ENCODE measurements at places on chromosomes 3 and 15.

- DNase-seq: no peak
Observed at GRCh38 chr3:80366808-80367548, 599.2 kb upstream of the ROBO1 start.

- DNase-seq: no peak
Observed at GRCh38 chr3:159273070-159273469, 471.2 kb downstream of the MFSD1 start.

GRCh38 chr3:192825216-192825615 lies 92.4 kb downstream of the MB21D2 start:
- no peak for DNase-seq

DNA sequence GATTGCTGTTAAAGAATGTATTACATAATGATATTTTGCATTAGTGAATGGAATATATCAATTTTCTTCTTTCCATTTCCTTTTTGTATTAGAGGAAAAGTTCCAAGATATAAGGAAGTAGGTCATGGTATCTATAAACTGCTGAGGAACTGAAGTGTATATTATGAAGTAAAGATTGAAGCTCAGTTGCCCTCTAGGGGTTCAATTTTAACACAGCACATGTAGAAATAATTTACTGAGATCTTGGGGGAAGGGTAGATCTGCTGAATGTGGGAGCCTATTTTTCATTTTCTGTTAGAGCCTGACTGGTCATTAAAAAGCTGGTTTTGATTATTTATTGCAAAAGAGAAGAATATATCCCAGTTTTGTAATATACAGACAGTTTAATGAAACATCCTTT lies 45.2 kb downstream of the CMC1 start:
- DNase-seq: no peak

- no peak for DNase-seq
Observed at GRCh38 chr3:15997274-15997943, 177.1 kb upstream of the GALNT15 start.

GRCh38 chr3:179260949-179261765 lies 10.2 kb upstream of the KCNMB3 start:
- peak; percentile 83 for DNase-seq

DNA sequence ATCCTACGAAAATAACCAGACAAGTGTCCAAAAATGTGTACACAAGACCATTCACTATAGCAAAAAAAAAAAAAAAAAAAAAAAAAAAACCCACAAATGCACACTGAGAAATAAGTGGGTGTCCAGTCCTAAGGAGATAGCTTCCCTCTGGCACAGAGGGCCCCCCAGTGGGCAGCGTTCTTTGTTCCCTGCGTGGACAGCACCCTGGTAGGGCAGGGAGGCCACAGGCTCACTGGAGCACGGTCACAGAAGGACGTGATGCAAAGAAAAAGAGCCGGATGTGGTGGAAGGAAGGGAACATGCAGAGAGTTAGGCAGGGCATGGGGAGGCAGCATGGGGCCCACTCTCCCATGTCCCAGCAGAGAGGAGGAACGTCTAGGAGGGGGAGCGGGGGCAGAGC lies 210.7 kb upstream of the NSMCE3 start:
- DNase-seq: no peak

GRCh38 chr3:120604784-120605183 lies 8.6 kb downstream of the NDUFB4 start:
- DNase-seq: no peak

DNA sequence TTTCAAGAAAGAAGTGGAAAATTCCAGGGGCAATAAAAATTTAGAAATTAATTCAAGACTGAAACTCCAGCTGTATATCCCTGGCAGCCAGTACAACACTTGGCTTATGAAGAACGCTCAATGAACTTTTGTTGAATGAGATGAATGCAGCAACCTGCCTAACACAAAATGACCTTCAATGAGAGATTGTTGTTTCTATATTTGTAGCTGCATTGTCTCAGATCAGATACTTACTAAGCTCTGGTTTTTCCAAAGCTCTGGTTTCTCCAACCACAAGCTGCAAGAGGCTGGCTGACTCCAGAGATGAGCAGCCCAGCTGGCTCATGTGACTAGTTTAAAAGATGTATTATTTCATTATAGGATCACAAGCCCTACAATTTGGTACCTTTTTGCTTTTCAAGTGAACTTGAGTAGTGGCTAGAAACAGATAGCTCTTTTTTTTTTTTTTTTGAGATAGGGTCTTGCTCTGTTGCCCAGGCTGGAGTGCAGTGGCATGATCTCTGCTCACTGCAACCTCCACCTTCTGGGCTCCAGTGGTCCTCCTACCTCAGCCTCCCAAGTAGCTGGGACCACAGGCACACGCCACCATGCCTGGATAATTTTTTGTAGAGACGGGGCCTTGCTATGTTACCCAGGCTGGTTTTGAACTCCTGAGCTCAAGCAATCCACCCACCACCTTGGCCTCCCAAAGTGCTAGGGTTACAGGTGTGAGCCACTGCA lies 57.4 kb downstream of the UMPS start:
- DNase-seq: no peak

- no peak for DNase-seq
Observed at GRCh38 chr3:33166095-33166494, 52.3 kb downstream of the CRTAP start.

DNA sequence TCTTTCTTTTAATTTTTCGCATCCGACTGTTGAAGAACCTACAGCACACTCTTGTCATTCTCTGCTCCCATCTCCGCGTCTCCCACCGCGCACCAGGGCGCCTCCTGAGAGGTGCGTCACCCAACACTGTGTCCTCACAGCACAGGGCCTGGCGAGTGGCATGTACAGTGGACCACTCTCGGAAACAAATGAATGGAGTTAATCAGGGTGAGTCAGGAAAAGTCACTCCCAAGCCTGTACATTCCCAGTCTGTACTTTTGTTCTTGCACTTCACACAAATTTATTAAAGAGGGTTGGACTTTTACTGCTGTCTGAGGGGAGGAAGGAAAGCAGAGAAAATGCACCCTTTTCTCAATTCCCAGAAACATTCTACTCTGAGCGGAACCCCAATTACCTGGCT lies 625 bp downstream of the COL6A6 start:
- no peak for DNase-seq

- DNase-seq: no peak
Observed at GRCh38 chr3:157582637-157582973, 79.4 kb upstream of the VEPH1 start.

- DNase-seq: no peak
Observed at GRCh38 chr3:190165253-190165652, 44.6 kb upstream of the P3H2 start.

DNA sequence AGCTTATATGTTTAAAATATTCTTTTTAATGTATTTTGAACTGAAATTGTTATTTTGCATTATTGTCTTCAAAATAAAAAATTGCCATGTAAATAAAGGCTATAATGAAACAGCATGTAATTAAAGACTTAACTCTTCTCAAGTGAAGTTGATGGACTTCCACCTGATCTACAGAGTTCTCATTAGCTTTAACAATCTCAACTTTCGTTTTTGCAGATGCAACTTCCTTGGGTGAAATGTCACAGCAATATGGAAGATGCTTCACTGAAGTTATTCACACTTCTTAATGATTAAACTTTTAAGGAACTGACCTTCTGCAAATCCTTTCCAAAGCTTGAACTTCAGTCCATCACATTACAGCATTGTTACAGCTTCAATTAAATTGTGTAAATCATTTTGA lies 63.6 kb downstream of the OSTN start:
- DNase-seq: no peak

DNA sequence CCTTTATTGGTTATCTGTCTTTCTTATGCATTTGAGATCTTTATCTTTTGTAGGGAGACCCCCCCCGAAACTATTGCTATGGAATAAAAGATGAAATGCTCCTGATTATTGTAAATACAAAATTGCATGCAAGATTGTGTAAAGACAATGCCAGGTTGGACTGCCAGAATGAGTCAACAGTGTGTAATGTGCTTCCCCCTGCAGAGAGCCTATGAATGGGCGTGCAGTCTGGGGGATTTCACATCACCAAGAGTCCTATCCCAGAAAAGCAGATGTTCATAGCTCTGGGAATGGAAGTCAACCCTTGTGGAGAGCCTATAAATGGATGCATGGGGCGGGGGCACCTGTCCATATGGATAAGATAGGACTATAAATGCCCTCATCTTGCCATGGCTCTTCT lies 584.3 kb downstream of the NSUN3 start:
- DNase-seq: no peak

- peak; percentile 39 for DNase-seq
Observed at GRCh38 chr3:192130534-192131132, 596.7 kb downstream of the FGF12 start.

GRCh38 chr15:31084176-31084575 lies 17.3 kb downstream of the TRPM1 start:
- no peak for DNase-seq

DNA sequence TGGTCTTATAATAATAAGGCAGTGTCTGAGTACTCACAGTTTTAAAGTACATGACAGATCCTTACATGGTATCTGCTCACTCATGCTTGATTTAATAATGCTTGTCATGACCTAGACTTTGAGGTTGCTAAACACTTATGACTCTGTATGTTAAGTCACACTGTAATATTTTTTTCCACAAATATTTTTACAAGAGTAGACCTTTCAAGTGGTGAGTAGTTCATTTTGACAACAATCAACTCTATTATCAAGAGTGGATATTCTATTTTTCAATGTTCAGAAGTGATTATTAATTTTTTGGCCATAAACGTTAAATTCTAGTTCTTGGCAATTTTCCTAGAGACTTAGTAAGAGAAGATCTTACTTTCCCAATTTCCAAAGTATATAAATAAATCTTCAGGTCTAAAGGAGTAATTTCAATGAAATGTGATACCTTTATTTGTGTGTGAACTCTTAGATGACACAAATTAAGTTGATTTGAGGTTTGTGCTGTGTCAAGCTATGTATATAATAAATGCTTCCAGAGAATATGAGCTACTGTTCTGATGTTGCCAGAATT lies 104.5 kb downstream of the NLGN1 start:
- DNase-seq: no peak

GRCh38 chr3:16512435-16513140 lies 911 bp downstream of the RFTN1 start:
- DNase-seq: peak; percentile 77

- DNase-seq: no peak
Observed at GRCh38 chr3:52880047-52880446, 17.3 kb downstream of the STIMATE start.

GRCh38 chr3:149999421-149999820 lies 28.7 kb upstream of the PFN2 start:
- no peak for DNase-seq

GRCh38 chr15:101531170-101531569 lies 41.7 kb upstream of the PCSK6 start:
- DNase-seq: no peak

- DNase-seq: no peak
Observed at GRCh38 chr15:78599189-78599588, 21.6 kb downstream of the CHRNA3 start.

GRCh38 chr3:75042941-75043340 lies 428.5 kb upstream of the CNTN3 start:
- DNase-seq: no peak

DNA sequence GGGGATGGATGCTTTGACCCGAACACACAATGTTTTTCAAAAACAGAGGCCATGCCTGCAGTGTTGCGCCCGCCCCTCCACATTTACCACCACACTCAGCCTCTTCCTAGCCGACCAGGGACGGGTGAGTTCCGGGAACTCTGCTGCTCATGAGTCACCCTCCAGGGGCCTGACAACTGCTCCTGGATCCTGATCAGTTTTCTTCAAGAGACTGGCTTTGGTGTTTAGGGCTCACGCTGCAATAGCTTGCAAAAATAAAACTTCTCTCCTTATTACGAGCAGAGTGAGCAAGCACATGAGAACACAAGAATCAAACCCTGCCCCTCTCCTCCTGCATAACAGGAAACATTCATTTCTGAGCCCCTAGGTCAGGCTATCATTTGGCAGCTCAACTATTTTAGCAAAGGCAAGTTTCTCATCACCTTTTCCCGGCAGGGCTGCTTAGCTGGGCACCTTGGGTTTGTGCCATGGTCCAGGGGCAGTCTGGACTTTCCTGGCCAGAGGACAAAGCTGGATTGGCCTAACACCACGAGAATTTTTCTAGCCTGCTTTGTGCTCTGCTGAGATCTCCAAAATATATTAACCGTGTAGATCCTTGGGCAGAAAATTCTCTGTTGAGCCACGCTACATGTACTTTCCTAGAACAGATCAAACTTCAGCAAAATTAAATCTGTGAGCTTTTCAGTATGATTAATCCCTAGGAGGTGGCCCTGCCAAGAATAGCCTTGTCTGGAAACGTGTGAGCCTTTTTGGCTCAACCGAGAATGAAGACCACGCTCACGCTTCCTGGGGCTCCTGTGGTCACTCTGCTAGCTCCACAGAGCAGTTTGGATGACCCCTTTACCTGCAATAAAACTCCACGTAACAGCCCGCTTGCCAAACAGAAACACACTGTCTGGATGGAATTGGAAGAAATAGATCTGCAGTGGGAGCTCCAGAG lies 52.7 kb upstream of the SPATA12 start:
- DNase-seq: peak; percentile 85

- no peak for DNase-seq
Observed at GRCh38 chr3:54433846-54434245, 311.5 kb downstream of the CACNA2D3 start.

DNA sequence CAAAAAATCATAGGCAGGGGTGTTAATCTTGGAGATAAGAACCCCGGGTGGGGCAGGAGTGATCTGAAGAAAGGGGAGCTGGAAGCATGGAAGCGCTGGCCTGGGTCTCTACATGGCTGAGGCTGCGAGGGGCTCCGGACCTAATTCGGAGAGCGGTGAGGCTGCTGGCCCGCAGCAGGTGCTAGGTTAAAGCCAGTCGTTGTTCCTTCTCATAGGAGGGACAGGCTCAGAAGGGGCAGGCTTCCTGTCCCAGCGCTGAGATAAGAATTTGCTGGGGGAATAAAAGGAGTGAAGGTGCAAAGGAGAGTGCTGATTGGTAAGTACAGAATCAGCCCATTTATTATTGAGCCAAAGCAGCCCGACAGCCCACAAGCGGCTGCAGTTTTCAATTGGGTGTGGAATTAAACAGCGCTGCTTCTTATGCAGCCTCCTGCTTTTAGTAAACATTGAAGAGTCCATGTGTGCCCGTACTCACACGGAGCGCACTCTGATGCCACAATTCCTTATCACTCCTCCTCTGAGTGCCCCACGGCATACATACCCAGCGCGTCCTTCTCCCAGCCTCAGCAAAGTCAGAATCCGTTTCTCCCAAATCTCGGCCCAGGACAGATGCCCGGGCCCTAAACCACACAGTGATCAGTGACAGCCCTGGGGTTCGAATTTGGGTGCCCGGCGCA lies 17.1 kb downstream of the CHST13 start:
- DNase-seq: no peak

DNA sequence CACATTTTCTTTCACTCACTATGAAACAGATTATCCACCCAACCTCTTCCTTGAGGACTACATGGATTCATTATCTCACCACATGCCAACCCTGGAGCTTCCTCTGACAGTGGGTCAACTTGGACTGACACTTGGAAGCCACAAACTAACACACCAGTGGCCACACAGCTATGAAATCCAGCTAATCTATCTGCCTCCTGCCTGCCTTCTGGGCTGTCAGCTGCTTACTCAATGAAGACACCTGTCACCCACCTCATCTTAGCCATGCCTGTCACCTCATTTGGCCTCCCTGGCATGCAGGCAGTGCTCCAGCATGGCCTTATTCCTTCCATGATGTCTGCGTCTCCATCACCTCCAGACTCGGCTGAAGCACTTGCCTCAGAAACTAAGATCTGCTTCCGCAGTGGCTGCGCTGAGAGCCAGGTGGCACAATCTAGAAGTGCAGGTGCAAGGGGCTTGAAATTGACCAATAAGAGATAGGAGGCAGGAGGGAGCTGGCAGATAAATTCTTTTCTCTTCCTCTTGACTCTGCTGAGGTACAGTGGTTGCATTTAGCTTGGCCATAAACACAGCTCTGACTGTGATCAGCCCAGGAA lies 105.2 kb upstream of the RNF7 start:
- no peak for DNase-seq

GRCh38 chr3:46905213-46905560 lies 27.7 kb downstream of the PTH1R start:
- peak; percentile 7 for DNase-seq

Measured in tibial artery (tissue), 4 donors.